ENCODE measurements at places on chromosomes 5 and 9.

GRCh38 chr9:99567436-99567835 is 254.2 kb upstream of the NR4A3 start:
- DNase-seq = no peak

GRCh38 chr9:88501086-88501485 is 33.9 kb upstream of the NXNL2 start:
- no peak for DNase-seq

- DNase-seq = no peak
These were observed 362.0 kb upstream of the CDH10 start for GRCh38 chr5:25006734-25007133.

DNA sequence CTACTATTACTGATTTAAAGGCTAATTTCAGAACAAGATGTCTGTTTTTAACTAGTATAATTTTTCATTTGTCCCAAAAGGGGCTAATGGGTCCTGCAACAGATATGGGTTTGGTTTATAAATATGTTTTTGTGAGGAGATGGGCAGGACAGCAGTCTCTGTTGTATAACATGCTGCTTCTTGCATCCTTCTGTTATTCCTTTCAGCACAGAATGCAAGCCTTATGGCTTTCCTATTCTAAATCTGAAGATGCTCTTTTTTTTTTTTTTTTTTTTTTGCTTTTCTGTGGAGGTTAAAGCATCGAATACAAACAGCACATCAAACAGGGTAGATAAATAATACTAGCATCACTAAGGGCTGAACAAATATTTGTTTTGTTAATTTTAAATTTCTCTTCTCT is 235.7 kb downstream of the EFNA5 start:
- no peak for DNase-seq

DNA sequence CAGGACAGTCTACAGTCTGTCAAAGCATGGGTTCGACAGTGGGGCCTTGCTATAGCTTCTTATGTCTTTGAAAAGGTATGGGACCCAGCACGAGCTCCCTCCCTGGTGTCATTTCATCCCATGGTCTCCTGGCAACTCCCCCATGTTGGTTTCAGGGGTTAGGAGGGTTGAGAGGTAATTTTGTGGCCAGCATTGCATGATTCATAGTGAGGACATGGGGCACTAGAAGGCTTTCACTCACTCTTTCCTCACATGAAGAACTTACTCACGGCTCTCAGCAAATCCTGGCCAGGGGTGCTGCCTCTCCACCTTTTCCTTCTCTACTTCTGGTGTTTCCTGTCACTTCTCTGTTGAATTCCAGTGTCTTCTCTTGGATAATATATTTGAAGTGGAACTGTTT is 134.7 kb upstream of the TNPO1 start:
- DNase-seq = no peak

DNA sequence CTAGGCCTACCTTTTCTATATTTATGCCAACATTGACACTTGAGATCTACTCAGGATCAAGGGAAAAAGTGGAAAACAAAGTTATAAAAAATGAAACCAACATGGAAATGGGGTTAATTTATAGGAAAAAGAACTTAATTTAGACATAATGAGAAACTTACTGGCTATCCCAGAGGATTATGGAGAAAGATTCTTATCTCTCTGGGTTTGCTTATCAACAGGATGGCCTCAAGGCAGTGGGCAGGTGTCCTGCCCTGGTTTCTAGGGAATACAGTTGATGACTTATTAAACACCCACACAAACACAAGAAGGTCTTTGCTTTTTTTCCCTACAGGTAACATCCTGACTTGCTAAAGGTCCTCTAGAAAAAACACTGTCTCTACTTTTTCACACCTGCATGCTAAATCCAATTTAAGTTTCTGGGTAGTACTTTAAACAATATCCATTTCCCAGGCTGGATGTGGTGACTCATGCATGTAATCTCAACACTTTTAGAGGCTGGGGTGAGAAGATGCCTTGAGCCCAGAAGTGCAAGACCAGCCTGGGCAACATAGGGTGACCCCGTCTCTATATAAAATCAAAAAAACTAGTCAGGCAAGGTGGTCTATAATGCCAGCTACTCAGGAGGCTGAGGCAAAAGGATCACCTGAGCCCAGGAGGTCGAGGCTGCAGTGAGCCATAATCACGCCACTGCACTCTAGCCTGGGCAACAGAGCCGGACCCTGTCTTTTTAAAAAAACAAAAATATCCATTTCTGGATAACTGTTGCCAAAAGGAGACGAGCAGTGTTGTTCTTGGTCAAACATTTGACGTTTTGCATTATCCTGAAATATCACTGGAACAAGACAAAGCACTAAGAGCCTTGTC is 6.6 kb upstream of the ZNF608 start:
- DNase-seq = no peak

- no peak for DNase-seq
These were observed 7.6 kb downstream of the SLC1A1 start for GRCh38 chr9:4497855-4498254.

- no peak for DNase-seq
These were observed 617.0 kb downstream of the RAB3C start for GRCh38 chr5:59199868-59200267.

DNA sequence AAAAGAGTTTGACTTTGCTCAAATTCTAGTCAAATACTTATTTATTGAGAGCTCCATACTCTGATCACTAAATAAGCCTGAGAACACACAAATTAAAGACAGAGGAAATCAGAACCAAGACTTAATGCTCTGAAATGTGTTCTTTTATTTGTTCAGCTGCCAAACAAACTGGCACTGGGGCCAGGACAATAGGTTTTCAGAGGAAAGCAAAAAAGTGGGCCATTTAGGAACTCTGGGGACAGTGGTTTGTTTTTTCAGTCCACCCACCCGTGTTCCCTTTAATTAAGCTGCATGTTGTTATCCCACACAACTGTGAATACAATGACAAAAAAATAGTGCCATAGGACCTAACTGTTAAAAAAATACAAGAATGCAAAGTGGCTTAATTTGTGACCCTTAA is 95.4 kb upstream of the RETREG1 start:
- no peak for DNase-seq

DNA sequence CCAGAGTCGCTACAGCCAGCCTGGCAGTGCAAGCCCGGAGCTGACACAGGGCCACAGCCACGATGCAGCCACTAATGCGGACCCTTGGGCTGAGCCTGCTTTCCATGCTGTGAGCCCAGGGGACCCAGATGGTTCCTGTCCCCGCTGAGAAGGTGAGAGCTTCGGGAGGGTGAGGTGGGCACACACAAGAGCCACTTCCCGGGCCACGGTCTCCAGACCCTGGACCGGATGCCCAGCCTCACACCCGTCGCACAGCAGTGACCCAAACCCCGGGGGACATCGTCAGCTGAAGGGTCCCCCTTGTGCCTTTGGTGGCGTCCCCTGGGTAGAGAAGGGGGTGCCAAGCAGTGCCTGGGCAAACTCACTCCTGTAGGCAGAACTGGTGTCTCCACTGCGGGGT is 13.4 kb downstream of the PAEP start:
- no peak for DNase-seq

DNA sequence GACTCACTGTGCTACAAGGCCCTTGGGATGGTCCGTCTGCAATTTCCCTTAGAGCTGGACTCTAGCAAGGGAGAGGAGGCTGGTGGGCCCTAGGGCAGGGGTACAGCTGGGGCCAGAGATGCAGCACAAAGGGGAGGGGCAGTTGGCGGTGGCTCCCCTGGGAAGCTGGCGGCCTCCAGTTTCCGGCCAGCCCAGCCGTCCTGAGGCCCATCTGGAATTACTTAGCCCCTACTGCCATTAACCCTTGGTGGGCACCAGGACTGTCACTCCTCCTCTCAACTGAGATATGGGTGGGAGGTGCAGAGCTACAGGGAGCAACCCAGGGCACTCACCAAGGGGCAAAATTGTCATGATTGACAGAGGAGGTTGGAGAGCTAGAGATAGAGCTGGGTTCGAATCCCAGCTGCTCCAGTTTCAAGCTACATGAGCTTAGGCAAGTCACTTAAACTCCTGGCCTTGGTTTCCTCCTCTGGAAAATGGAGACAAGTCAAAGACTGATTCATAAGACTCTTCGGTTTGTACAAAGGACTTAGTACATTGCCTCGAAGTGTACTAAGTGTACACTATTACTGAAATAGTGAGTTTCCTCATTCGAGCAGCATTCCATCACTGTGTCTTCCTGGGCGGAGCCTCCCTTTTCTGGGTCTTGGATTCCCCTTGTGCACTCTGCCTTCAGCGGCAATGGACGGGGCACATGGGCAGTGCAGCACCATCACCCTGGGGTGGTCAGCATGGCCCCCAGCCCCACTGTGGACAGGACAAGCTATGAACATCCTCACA is 2.7 kb upstream of the PDGFRB start:
- DNase-seq = no peak

- DNase-seq = no peak
These were observed 70.8 kb downstream of the ERAP1 start for GRCh38 chr5:96736937-96737336.

DNA sequence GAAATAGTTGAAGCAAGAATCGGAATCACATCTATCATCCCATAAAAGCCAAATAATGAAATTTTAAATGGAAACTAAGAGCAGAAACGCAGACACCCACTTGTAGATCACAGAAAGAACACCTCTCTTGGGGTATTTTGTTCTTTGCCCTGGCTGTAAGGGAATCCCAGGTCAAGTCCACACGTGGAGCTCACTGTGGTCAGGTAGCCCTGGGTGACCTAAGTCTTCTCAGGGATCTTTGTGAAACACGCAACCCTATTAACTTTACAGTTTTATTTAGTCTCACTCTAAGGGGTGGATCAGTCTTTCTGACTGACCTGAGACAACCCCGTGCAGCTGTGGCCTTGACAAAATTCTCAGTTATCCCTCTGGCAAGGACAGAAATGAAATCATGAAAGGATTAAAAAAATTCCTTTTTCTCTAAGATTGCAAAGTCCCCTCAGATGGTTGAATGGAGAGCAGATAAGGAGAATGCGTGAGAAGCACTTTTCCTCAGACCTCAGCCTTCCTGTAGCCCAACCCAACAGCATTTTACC is 111.6 kb downstream of the NREP start:
- no peak for DNase-seq

GRCh38 chr9:79220666-79221065 is 351.1 kb upstream of the TLE4 start:
- DNase-seq = no peak

- no peak for DNase-seq
These were observed 265.5 kb upstream of the PCSK5 start for GRCh38 chr9:75624998-75625397.

DNA sequence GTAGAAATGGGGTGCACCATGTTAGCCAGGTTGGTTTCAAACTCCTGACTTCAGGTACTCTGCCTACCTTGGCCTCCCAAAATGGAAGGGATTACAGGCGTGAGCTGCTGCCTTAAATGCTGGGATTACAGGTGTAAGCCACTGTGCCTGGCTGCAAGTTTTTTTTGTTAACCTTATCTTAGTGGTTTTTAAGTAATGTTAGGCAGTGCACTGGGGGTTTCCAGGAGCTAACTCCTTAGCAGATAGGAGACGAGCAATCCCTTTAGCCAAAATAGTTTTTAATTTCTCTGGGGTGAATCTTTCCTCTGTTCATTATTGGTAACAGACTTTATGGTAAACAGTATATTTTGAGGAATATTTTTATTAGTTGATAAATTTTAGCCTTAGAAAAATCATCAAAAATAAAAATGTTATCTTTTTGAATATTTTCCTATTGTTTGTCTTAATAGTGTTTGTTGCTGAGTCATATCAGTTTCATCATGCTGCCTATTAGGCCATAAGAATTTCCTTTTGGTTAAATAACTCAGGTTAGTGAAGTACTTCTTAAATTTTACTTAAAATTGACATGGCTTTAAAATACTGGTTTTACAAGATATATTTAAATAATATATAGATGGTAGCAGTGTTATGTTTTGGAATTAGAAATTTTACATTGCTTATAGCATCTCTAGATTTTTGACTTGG is 37.9 kb downstream of the LMNB1 start:
- DNase-seq = no peak

DNA sequence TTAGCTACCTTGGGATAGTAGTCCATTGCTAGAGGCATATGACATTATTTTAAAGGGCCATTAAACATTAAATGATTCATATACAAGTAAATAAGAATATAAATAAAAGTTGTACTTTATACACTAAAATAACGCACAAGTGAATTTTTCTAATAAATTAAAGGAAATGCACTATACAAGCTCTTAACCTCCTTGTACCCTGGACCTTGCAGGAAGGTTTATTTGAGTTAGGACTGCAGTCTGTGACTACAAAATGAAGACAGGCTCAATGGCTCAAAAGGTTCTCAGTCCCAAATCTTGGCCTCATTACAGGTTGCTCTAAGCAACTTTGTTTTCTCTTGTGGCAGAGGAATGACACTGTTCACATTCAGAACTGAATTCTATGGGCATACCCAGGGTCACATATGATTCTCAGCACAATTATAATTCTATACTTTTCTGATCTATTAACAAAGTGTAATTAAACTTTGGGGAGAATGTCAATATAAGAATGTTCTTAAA is 34.4 kb downstream of the FEM1C start:
- DNase-seq = no peak

- DNase-seq = no peak
These were observed 69.1 kb upstream of the PAPPA start for GRCh38 chr9:116084497-116084896.

DNA sequence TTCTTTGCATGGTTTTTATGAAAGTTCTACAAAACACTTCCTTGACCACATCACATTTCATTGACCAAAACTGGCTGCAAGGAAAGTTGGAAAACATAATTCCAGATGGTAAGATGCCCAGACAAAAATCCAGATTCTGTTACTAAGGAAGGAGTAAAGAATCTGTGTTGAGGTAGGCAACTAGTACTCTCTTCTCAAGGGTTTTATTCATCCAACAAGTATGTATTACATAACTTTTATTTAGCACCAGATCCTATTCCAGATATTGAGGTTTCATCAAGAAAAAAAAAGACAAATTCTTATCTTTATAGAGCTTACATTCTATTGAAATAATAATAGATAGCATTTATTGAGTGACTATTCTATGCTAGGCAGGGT is 43.2 kb upstream of the UGCG start:
- no peak for DNase-seq

DNA sequence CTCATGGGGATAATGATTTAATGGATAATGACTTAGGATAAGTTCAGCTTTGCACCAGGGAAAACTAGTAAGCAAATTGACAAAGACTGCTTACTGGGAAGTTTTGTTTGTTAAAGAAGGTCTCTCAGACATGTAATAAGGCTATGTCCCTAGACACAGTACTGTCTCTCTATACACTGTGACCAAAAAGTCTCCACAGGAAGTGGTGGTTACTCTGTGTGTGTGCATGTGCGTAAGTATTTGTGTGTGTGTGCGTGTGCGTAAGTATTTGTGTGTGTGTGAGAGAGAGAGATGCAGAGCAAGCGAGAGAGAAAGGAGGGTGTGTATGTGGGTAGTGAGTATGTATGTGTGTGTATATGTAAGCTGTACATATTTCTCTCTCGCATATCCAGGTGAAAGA is 229.6 kb downstream of the GLIS3 start:
- no peak for DNase-seq

GRCh38 chr5:98108497-98108896 is 665.0 kb upstream of the RGMB start:
- DNase-seq = no peak

GRCh38 chr9:899440-900184 is 58.1 kb downstream of the DMRT1 start:
- no peak for DNase-seq

Measured in cerebellar nuclear complex (tissue), 1 donor.